ENCODE measurements at places on chromosomes 13 and 19.

- DNase-seq = no peak
These were observed 2.0 kb upstream of the TMEM221 start for GRCh38 chr19:17450264-17451075.

DNA sequence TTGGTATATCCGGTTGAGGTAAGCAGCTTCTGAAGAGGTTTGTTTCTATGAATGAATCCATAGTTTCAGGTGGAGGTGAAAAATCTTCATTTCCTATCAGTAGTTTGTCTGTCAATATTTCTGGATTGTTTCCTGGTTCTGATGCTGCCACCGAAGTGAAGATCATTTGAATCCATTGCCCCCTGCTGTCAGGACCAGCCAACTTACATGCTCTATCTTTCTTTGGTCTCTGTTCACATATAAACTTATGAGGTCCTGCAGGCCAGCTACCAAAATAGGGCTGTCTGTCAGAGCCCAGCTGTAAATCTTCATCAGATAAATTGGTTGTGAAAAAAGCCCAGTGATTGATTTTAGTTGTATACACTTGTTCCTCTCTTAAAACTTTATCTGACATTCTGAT, 15.2 kb upstream of the N4BP2L1 start:
- no peak for DNase-seq

GRCh38 chr13:25462301-25463125, 90.7 kb downstream of the ATP8A2 start:
- DNase-seq = no peak

GRCh38 chr13:73482556-73482955, 423.8 kb downstream of the KLF5 start:
- DNase-seq = no peak

DNA sequence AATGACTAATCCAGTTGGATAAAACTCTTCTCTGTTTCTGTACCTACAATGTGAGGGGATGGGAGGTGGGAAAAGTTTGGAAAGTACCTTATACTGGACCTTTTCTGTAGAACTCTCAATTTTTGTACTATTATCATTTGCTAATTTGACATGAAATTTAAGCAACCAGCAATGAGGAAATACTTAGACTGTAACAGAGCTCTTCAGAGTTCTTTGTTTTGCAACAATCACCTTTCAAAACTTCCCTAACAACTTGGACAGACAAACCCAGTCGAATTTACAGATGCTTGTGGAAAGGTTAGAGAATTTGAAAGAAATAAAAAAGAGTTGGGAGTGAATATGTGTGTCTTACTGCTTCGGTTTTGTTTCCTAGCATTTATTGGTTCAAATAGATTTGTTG, 16.8 kb downstream of the KBTBD7 start:
- no peak for DNase-seq

- no peak for DNase-seq
These were observed 36.7 kb upstream of the LPAR6 start for GRCh38 chr13:48449656-48450055.

DNA sequence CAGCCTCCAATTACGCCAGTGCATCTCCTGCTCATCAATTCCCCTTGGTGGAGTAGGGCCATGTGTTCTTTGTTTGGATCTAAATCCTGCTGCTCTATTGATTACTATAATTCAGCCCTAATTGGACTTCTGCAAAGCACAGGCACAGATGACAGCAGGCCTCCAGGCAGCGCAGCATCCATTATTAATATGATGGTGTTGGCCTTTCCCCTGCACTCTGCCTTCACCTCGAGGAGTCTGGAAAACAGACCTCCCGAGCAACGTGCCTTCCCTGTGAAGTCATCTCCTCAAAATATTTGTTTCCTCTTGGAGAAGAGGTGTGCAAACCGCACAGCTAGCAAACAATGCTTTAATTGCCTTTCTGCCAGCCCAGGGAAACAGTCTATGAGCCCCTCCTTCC, 92.5 kb downstream of the UQCRFS1 start:
- no peak for DNase-seq

- no peak for DNase-seq
These were observed 110.2 kb upstream of the GJB6 start for GRCh38 chr13:20342311-20342710.

DNA sequence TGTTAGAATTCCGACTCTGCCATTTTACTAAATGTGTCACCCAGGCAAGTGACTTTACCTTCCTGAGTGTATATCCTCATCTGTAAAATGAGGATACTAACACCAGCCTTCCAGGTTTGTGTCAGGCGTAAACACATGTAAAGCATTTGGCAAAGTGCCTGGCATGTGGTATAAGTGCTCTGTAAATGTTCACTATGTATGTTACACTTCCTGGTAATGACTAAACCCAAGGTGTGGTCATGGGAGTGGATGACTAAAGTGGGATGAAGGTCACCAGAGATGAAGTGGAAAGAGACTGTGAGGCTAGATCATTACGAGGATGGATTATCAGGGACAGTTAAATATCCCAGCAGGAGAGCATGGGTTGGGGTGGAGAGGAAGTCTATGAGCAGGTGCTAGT, 25.6 kb downstream of the DEDD2 start:
- DNase-seq = no peak

GRCh38 chr13:99027260-99027659, 49.4 kb upstream of the DOCK9 start:
- no peak for DNase-seq

DNA sequence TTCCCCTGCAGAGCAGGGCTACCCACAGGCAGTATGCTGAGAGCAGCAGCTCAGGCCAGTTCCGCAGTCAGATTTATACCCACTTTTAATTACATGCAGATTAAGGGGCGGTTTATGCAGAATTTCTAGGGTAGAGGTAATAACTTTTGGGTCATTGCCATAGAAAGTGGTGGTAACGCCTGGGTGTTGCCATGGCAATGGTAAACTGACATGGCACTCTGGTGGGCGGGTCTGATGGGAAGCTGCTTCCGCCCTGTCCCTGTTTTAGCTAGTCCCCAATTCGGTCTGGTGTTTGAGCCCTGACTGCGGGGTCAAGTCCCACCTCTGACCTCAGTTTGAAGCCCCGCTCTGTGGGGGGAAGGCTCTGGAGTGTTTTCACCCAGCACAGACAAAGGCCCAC, 141.1 kb upstream of the VSTM2B start:
- no peak for DNase-seq

DNA sequence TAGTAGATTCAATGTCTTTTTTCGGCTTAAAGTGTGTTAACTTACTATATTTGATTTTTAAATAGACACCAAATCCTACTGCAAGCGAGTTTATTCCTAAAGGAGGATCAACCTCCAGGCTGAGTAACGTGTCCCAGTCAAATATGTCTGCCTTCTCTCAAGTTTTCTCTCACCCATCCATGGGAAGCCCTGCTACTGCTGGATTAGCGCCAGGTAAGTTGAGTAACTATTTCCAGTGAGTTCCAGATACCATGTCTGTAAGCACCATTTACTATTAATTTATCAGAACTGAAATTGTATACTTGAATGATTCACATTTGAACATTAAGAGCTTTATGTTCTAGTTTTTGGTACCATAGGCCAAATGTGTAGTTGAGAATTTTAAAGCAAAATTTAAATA, 81.8 kb downstream of the PAN3 start:
- DNase-seq = no peak

DNA sequence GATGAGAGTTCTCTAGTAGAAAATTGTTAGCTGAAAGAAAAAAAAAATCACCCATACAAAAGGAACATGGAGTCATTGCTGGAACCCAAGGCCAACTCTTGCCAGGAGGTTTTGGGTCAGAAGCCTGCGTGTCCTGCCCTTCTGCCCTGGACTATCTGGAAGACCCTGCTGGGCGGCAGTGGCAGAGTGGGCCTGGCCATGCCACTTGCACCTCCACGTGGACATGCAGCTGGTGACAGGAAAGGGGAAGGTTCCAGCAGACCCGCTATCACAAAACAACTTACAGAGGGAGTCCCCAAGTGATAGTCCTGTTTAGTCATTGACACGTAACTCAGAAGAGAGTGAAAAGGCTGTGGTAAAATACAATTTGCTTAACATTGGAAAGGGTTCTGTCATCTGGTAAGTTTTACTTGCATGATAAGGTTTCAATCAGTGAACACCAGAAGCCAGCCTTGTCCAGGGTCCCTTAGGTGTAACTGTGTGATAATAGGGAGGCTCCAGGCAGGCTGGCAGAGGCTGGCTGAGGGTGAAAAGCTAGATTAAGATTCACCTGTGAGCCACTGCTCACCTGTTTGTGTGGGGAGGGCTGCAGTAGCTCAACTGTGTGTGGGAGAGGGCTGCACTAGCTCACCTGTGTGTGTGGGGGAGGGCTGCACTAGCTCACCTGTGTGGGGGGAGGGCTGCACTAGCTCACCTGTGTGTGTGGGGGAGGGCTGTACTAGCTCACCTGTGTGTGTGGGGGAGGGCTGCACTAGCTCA, 47.8 kb downstream of the COL4A2 start:
- DNase-seq = no peak

DNA sequence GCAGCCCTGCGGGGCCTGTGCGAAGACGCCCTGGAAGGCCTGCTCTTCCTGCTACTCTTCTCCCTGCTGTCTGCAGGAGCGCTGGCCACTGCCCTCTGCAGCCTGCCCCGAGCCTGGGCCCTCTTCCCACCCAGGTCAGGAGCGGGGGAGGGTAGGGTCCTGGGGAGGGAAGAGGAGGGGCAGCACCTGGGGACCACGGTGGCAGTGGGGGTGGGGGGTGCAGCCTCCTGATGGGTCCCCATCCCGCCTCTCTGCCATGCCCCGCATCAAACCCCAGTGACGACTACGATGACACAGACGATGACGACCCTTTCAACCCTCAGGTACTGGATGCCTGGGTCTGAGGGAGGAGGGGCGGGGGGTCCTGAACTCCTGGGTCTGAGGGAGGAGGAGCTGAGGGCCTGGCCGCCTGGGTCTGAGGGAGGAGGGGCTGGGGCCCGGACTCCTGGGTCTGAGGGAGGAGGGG, 13.4 kb upstream of the LENG8 start:
- DNase-seq = no peak

DNA sequence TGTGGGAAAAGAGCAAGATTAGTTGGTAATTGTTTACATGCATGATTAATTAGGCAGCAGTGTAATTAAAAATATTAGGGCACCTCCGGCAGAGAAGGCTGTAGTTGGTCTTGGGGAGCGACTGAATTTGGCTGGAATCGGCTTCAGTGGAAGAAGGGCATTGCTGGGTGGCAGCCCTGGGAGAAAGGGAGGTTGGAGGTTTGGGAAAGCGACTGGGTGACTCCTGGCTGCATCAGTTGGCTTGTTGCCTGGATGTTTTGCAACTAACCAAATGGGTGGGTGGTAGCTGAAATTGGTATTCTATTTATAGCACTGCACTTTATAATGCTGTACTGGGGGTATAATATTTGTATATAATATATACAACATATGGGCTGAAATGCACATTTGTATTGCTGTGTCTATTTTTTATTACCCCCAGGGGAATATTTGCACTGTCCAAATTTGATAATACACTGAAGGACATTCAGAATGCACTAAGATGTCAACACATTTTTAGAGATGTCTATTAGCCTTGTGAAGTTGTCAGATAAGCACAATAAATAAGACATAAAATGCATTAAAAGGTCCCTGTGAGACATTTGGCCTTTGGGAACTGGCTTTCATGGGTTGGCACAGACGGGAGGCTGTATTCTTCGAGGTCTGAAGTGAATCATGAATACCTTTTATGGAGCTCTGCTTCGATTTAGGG, 1.7 kb downstream of the B3GLCT start:
- no peak for DNase-seq

DNA sequence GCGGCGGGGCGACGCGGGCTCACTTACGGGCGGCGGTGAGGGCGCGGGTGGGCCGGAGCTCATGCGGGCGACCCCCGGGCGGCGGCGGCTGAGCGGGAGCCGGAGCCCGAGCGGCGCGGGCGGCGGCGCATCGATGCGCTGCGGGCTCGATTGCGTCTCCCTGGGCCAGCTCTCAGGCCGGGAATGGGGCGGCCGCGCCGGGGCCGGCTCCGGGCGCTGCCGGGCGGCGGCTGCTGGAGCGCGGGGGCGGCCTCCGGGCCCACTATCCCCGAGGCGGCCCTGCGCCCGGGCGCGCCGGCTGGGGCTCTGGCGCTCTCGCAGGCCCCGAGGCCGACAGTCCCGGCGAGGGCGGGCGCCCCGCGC, 1.4 kb upstream of the TSHZ3 start:
- no peak for DNase-seq

DNA sequence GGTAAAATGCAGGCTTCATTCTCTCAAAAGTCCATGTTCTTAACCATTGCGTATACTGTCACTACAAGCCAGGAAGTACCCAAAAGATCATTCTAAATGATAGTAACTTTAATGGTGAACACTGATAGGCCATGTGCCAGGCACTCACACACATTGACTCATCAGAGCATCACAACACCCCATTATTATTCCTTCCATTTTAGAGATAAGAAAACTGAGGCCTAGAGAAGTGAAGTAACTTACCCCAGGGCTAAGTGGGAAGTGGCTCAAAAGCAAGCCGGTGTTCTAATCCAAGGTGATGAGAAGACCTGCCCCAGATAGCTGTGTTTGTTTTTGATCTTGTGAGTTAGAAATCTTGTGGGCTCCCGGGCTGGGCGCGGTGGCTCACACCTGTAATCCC, 1.4 kb upstream of the PHLDB3 start:
- DNase-seq = no peak

- no peak for DNase-seq
These were observed 15.0 kb downstream of the TDRD3 start for GRCh38 chr13:60411983-60412382.

GRCh38 chr19:13794398-13794756, 866 bp upstream of the ZSWIM4 start:
- DNase-seq = no peak

GRCh38 chr13:25178070-25178469, 6.0 kb upstream of the AMER2 start:
- DNase-seq = no peak

- no peak for DNase-seq
These were observed 18.4 kb downstream of the NLRP13 start for GRCh38 chr19:55913643-55914268.

DNA sequence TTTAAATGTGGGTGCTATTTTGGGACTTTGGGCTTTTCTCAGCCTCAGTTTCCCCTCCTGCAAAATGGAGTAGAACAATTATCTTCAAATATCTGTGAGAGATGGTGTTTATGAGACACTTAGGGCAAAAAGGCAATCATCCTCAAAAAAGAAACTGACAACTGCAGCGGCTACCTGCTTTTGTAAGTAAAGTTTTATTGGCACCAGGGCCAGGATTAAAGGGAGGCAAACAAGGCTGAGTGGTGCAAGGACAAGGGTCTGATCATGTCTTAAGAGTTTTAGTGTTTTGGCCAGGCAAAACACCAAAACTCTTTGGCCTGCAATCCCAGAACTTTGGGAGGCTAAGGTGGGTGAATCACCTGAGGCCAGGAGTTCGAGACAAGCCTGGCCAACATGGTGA, 1.3 kb upstream of the MAST3 start:
- no peak for DNase-seq

- no peak for DNase-seq
These were observed 857.4 kb downstream of the EFNB2 start for GRCh38 chr13:105678072-105678471.

DNA sequence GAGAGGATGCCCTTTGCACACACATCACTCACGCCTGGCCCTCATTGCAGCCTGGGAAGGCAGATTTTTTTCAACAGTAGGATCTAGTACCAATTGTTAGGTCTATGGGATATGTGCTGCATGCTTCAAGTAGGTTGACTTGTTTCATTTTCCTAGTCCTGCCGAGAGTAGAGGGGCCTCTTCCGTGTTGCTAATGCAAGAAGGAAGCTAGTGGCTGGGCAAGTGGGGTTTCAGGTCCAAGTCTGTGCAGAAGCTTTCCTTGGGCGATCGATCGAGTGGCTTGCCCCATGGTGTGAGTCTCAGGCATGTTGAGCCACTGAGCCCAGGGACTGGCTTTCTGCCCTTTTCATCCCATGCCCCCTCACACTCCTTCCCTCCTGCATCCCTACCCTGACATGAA, 13.7 kb downstream of the ILF3 start:
- no peak for DNase-seq
